ENCODE measurements at places on chromosomes 5 and 9.

- DNase-seq = peak; percentile 69
Observed at GRCh38 chr5:145835848-145836239, 702 bp upstream of the PRELID2 start.

GRCh38 chr9:115165233-115165632 is 47.3 kb upstream of the TNC start:
- no peak for DNase-seq

GRCh38 chr5:83149671-83150070 is 72.3 kb downstream of the XRCC4 start:
- DNase-seq = no peak

- no peak for DNase-seq
Observed at GRCh38 chr5:23001120-23001519, 148.0 kb upstream of the CDH12 start.

DNA sequence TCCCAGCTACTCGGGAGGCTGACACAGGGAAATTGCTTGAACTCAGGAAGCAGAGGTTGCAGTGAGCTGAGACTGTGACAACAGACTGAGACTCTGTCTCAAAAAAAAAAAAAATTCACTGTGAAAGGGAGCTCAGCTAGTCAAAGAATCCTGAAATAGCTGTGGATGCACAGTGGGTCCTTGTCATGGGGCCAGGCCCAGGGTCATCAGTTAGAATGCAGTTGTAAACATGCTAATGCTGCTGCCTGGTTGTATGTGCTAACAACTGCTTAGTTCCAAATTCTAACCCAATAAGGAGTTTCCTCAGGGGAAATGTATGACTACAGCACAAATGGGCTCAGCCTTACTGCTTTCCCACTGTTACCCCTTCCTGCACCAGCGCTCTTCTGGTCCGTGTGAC is 84.0 kb downstream of the PALM2AKAP2 start:
- DNase-seq = no peak

DNA sequence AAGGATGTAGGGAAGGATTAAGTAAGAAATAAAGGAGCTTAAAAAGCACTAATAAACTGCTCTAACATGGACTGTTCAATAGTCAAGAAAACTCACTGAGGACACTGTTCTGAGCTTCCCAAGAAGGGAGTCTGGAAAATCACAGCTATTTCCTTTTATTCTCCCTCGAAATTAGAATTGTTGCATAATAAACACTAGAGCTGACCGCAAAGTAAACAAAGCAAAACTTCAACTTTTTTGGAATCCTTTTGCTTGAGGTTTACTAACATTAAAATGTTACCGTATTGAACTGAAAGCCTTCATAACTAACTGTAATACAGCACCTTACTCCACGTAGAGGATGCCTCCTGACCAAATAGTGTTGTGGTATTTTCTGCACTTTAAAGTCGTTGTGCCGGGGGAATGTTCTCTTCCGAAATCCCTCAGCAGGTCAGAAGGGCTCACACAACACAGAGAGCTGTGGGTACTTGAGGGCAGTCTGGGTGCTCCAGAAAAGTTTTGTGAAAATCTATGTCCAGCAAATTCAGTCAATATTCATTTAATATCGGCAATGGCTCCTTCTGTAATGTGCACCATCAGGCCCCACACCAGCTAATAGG is 59.2 kb downstream of the TTLL11 start:
- DNase-seq = no peak

GRCh38 chr9:82975176-82975575 is 87.8 kb downstream of the RASEF start:
- DNase-seq = no peak

- peak; percentile 66 for DNase-seq
Observed at GRCh38 chr5:176652136-176652535, 4.9 kb downstream of the TSPAN17 start.

- no peak for DNase-seq
Observed at GRCh38 chr9:89623925-89624420, 19.2 kb downstream of the GADD45G start.

DNA sequence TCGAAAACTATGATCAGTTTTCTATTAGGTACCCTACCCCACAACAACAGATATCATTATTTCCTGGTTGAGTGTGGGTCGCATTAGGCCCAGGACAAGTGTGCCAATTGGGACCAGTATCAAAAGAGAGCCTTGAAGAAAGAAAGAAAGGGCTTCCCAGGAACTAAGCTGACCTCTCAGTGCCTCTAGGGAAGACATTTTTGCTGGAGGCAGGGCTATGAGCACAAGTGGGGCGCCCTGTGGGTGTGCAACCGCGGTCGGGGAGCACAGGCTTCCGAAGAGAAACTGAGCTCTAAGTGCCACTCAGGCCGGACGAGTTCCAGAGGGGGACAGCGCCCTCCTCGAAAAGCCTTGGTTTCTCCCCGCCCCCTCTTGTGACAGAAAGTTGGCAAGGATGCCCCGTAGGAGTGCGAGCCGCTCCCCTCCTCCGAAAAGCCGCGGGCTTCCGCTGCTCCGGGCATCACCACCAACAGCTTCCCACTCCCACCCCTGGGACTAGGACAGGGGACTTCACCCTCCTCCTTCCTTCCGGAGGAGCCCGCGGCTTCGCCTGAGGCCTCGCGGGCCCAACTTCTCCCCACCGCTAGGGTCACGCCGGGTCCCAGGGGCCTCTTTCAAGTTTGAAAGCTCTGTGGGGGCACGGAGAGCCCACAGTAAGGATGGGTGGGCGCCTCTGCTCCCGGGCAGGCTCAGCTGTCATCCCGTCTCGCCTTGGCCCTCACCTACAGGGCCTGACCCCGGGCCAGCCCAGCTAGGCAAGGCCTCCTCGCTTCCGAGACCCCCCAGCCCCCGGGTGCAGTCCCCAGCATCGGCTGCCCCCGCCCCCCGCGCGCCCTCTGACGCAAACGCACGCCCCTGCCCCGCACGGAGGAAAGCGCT is 2.0 kb downstream of the NR2F1-AS1 start:
- peak; percentile 10 for DNase-seq

GRCh38 chr5:124622851-124623250 is 123.6 kb downstream of the ZNF608 start:
- no peak for DNase-seq

DNA sequence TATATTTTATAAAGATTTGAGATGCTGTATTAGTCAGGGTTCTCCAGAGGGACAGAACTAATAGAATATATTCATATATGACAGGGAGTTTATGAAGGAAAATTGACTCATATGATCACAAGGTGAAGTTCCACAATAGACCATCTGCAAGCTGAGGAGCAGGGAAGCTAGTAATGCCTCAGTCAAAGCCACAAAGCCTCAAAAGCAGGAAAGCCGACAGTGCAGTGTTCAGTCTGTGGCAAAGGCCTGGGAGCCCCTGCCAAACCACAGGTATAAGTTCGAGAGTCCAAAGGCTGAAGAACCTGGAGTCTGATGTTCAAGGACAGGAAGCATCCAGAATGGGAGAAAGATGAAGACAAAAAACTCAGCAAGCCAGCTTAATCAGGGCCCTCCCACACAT is 382.2 kb downstream of the LRRC70 start:
- DNase-seq = no peak

DNA sequence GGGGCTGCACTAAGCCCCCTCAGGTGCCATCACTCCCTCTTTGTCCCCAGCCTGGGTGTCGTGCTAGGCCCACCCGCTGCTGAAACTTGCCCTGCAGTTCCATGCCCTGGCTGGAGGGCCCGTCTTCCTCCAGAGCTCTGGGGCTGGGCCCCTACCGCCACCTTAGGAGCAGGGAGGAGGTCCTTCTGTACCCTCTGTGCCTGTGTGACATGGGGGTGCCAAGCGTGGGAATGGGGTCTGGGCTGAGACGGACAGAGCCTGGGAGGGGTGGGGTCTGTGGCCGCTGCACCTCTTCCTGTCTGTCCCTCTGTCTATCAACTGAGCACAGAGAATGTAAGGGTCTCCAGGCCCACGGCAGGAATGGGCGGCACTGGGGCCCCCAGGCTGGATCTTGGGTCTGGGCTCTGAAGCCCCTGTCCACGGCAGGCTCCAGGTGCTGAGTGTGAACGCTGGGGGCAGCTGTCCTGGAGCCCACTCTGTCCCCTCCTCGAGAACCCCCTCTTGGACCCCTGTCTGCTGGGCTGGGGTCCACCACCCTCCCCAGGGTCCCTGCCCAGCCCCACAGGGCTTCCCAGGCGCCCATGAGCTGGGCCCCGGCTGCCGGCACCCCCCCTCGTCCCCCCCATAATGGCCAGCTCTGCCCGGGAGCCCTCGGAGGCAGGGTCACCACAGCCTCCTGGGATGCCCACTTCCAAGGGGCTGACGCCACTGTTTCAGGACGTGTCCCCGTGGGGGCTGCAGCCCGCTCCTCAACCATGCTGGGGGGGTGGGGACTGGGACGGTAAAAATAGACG is 15.8 kb upstream of the NRARP start:
- no peak for DNase-seq

GRCh38 chr5:161676103-161676502 is 9.4 kb upstream of the GABRA6 start:
- DNase-seq = peak; percentile 33

DNA sequence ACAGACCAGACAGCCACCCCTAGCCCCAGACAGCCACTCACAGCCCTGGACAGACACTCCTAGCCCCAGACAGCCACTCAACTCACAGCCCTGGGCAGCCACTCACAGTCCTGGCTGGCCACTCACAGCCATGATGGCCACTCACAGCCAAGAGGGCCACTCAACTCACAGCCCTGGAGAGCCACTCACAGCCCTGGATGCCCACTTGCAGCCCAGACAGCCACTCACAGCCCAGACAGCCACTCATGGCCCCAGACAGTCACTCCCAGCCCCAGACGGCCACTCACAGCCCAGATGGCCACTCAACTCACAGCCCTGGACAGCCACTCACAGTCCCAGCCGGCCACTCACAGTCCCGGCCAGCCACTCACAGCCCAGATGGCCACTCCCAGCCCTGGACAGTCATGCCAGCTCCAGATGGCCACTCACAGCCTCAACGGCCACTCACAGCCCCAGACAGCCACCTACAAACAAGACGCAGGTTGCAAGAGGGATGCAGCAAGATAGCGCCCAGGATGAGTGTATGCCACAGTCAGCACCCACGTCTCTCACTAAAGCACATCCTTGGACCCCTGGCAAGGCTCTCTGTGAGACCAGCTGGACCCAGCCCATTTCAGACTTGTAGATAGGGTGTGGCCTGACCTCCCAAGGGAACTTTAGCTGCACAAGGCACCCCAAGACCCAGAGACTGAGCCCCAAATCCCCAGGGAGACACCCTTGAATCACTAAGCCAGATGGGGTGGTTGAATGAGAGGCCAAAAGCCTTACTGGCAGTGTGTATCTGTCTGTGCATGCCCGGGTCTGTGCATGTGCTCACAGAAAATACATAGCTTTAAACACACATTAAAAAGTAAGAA is 22.4 kb downstream of the ZDHHC11B start:
- DNase-seq = no peak

GRCh38 chr5:157772127-157772526 is 28.6 kb downstream of the LSM11 start:
- DNase-seq = no peak

GRCh38 chr5:159944056-159944600 is 27.8 kb downstream of the ADRA1B start:
- no peak for DNase-seq

GRCh38 chr5:135553688-135554462 is 18.1 kb upstream of the NEUROG1 start:
- DNase-seq = peak; percentile 71

- no peak for DNase-seq
Observed at GRCh38 chr5:56692359-56693219, 122.8 kb upstream of the MAP3K1 start.

GRCh38 chr9:76738402-76738801 is 25.8 kb upstream of the PCA3 start:
- no peak for DNase-seq

DNA sequence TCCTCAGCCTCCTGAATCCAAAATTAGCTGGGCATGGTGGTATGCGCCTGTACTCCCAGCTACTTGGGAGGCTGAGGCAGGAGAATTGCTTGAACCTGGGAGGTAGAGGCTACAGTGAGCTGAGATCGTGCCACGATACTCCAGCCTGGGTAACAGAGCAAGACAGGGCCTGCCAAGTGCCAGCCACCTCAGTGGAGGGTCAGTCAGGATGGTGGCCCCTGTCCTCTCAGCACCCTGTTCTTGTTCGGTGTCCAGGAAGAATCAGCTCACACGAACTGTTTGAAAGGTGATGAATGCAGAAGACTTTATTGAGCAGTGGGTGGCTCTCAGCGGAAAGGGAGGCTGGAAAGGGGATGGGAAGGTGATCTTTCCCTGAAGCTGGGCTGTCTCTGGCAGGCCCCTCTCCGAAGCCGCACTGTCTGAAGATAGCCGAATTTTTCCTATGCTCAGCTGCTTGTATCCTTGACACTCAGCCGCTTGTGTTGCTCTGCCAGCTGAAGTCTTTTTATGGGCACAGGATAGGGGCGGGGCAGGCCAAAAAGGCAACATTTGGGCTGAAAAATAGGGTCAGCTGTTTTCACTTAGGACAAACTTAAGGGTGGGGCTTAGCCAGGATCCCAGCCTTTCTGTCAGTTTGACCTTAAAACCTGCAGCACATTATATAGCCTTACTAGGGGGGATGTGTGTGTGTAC is 50.9 kb downstream of the UBE2R2 start:
- DNase-seq = no peak

DNA sequence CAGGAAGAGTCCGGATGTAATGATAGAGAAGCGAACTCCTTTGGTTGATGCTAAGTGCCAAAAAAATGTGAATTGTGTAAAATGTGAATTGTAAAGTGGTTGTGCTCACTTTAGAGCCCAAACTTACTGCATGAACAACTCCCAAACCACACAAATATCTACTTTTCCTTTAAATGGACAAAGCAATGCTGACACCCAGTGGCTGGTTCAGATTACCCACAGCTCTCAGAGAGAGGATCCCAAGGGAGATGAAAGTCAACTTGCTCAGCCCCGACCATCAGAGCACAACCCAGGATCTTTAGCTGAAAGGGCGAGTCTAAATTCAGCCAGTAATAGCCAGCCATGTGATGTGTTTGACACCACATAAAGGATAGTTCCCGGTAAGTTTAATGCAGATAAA is 133.7 kb downstream of the NMUR2 start:
- peak; percentile 68 for DNase-seq

- no peak for DNase-seq
Observed at GRCh38 chr5:59437176-59437575, 456.4 kb downstream of the PDE4D start.

- DNase-seq = no peak
Observed at GRCh38 chr9:82115900-82116299, 127.3 kb downstream of the SPATA31D1 start.

- no peak for DNase-seq
Observed at GRCh38 chr5:73977146-73977545, 351.1 kb downstream of the ARHGEF28 start.

GRCh38 chr5:172707285-172708182 is 63.5 kb downstream of the DUSP1 start:
- peak; percentile 84 for DNase-seq

- DNase-seq = no peak
Observed at GRCh38 chr9:82783045-82783444, 279.9 kb downstream of the RASEF start.

DNA sequence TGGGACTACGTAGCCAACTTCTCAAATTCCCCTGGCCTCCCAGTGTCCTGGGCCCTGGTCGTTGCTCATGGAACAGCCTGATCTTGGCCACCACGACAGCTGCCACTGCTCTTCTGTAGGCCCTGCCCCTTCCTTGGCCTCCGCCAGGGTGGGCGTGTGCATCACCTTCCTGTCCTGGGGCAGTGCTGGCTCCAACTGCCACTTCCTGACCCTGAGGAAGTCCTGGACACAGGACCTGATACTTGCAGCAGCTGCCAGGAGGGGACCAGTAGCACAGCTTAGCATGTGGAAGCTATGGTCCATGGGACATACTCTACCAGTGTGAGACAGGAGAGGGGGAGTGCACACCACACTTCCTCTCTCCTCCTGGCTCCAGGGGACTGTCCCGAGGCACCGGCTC is 145.2 kb downstream of the TENT4A start:
- peak; percentile 55 for DNase-seq
